ENCODE measurements at places on chromosomes 4 and X.

DNA sequence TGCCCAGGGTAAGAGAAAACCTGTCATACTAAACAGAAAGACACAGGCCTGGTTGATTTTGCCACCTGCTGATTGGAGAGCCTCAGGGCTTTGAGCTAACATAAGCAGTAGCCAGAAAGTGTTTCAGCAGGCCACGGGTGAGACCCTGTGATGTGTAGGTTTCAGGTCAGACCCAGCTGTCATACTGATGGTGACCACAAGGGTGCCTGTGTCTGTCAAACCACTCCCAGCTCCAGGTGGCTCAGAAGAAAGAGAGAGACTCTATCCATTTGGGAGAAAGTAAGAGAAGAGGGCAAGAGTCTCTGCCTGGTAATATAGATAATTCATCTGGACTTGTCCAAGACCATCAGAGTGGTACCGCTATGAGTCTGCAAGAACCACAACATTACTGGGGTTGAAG lies 72.8 kb upstream of the NLRP2B start:
- no peak for DNase-seq

DNA sequence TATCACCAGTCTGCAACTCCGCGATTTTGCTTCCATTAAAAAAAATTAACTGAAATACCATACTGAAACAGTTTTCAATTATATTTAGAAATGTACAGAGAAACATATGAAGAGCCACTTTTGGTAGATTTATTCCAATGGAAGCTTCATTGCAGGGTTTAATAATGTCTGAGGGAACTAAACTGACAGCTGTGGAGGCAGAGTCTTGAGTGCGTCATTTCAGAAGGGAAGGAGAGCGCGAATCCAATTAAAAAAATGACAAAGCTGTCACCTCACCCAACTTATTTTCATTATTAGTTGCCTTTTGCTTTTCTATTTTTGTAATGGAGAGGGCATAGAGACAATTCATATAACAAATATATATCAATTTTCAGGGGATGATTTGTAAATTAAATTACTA lies 104.0 kb downstream of the UNC5C start:
- DNase-seq: no peak

- no peak for DNase-seq
Measured at GRCh38 chrX:50952406-50952805, 41.9 kb downstream of the BMP15 start.

DNA sequence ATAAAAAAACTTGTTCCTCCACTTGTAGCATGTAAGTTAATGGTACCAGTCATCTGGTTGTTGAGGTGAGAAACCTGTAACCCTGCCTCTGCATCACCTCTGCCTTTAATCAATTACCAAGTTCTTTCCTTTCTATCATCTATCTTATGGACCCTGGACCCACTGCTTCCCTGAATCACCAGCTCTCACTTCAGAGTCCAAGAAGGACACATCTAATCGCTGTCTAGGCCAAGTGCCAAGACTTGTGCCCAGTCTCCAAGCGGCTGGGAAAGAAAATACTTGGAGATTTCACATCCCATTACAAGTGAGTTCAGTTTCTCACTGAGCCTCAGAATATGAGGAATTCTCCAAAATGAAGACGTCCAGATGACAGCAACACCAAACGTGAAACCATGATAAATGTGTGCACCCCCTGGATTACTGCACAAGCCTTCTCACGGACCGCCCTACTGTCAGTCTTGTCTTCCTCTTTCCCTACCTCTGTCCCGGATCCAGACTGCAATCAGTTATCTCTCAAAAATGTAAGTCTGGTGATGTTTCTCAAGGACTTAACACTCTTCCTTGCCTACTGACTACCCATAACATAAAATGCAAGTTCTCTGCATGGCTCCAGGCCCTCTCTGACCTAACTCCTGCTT lies 10.4 kb downstream of the PALLD start:
- no peak for DNase-seq

GRCh38 chrX:68686097-68686977 lies 38.9 kb downstream of the STARD8 start:
- no peak for DNase-seq

DNA sequence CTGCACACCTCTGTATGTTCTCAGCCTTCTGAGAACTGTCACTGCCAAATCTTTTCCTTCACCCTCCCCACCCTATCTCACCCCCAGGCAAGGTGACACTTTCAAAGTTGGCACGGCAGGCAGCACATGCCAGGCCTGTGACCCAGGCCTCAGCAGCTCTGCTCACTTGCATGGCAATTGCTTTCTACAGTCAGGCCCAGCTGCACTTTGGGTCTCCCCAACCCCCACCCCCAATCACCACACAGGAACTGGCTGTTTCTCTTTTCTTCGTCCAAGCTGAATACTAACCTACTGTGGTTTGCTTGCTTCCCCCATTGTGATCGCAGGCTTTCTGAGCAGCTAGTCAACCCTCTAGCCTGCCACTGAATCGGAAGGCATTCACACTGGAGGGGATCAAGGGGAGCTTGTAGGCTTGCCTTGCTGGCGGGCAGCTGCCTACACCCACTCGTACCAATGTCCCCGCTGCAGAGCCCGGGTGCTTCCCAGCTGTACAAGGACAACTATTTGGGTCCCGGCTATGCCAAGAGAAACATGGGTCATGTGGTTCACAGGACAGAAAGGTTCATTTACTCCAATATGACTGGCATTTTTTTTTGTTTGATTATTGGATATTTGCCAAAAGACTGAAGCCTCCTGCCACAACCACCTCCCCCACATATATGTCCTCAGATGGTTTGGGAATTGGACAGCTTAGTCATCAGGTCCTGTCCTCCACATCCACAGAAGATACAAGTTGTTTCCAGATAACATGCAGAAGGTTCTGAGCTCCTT lies 28.1 kb downstream of the SLC25A43 start:
- DNase-seq: no peak

DNA sequence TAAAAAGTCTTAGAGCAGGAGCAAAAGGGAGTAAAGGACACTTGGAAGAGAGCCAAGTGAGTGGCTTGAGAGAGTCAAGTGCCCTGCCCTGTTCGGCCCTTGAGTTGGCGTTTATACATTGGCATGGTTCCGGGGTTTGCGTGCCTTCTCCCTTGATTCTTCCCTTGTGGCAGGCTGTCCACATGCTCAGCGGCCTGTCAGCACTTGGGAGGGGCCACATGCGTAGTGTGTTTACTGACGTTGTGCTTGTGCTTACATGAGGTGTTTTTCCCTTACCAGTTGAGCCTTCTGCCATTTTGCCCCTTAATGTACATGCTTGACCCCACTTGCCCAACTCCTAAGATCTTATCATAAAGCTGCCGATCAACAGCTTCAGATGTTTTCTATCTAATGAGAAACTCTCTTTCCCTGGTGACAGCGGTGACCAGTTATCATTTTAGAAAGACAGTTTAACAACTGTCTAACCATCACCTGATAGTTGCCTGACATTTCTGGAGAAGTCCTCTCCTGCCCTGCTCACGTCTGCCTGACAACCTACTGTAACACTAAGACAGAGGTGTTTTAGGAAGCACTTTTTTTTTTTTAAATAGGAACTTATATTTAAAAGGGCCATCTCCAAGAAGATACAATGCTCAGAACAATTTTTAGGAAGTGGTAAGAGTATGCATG lies 49.5 kb upstream of the GC start:
- no peak for DNase-seq

GRCh38 chr4:6308899-6309643 lies 39.4 kb downstream of the WFS1 start:
- no peak for DNase-seq

DNA sequence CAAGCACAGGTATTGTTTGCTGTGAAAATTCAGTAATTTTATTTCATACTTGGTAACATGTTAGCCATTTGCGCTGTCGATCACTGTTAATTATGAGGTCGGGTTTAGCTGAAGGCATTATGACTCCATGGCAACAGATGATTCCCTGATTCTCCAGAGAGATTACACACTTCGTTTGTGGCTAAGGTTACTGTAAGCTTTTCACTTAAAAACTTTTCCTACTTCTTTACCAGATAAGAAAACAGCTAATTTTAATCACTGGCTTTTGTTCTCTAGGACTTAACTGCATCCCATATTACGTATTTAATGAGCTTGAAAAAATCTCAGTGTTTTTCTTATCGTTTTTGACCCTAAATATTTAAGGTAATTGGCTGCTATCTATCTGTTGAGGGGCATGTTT lies 2.1 kb downstream of the GSTCD start:
- DNase-seq: no peak

DNA sequence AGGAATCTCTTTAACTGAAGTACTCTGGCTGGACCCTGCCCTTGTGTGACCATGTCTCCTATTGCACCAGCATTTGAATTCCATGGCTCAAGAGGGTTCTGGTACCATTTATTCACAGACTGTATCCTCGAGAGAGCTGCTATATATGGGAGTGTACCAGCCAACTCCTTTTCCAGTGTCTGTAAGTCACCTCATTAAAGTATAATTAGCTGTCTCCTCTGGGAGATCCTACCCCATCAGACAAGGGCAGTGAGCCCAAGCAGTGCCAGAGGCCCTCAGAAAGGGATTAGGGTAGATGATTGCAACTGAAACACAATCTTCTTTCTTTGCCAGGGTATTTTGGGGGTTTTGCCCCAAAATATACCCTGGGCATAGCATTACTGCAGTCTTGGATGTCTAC lies 31.6 kb downstream of the GNL3L start:
- no peak for DNase-seq

GRCh38 chr4:82890528-82890900 lies 439 bp downstream of the SEC31A start:
- DNase-seq: no peak

- no peak for DNase-seq
Measured at GRCh38 chrX:100584611-100585010, at the start of gene TNMD. TNMD (plus strand) TSS chrX:100584936; CDS start chrX:100585019, 83 bp downstream.

DNA sequence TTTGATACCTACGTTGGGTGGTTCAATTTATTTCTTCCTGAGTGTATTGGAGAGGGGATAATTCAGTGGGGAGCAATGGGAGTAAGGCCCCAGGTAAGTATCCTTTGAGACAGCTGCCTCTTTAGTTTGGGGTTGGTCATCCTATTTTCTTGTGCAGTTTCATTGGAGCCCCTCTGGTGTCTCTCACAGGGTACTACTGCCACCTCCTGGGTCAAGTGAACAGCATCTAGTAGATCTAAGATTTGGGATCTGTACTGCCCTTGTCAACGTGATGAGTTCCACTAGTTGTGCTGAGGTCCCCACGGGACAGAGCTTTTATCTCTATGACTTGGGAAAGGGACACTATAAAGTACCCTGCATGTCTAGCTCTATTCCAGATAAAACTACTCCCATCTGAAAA lies 80.6 kb downstream of the PBDC1 start:
- no peak for DNase-seq

- no peak for DNase-seq
Measured at GRCh38 chrX:148902581-148902980, 402.2 kb downstream of the AFF2 start.

- no peak for DNase-seq
Measured at GRCh38 chr4:162836773-162837172, 329.9 kb downstream of the NAF1 start.

GRCh38 chr4:153064571-153064970 lies 128.4 kb downstream of the FHDC1 start:
- DNase-seq: no peak

- no peak for DNase-seq
Measured at GRCh38 chrX:10007621-10008020, 40.5 kb downstream of the CLDN34 start.

- no peak for DNase-seq
Measured at GRCh38 chr4:77074981-77075855, 571 bp downstream of the CCNI start.

- no peak for DNase-seq
Measured at GRCh38 chr4:127575888-127576287, 56.9 kb upstream of the INTU start.

- DNase-seq: no peak
Measured at GRCh38 chr4:56425518-56425917, 9.9 kb downstream of the PPAT start.

GRCh38 chr4:5084911-5085475 lies 33.7 kb downstream of the STK32B start:
- DNase-seq: no peak

DNA sequence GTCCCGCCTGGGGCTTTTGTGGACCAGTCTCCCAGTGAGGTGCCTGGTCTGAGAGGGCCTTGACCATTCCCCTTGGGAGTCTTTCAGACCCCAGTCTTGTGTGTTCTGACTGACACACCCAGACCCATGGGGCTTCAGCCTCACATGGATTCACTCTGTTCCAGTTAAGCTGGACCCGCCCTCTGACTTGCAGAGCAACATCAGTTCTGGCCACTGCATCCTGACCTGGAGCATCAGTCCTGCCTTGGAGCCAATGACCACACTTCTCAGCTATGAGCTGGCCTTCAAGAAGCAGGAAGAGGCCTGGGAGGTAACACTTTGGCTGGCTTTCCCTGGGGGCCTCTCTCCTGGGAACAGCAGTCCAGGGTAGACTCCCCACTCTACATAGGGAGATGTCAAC lies 6.8 kb downstream of the IL9R start:
- no peak for DNase-seq

GRCh38 chr4:48134081-48134480 lies at the start of gene TXK:
TXK (minus strand) TSS chr4:48134250; CDS start chr4:48134170, 80 bp downstream.
- no peak for DNase-seq

GRCh38 chr4:89708903-89709421 lies 128.0 kb downstream of the SNCA start:
- no peak for DNase-seq

- no peak for DNase-seq
Measured at GRCh38 chr4:6967846-6968340, 58.3 kb downstream of the TBC1D14 start.

All from BJ (cell line).